ENCODE measurements at places on chromosomes 5 and 9.

DNA sequence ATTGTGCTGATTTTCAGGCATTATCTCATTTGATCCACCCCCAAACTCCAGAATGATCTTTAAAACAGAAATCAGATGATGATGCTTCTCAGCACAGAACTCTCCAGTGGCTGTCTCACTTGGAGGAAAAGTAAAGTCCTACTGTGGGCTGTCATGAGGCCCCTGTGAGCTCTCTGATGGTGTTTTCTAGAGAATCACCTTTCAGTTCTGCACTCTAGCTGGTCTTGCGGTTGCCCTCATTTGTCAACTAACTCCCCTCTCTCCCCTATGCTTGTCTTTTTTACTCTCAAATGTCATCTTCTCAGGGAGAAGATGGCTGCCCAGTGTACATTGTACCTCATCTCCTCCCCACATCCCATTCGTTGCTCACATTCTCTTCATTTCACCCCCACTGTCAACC lies 295.8 kb downstream of the MLLT3 start:
- DNase-seq, result no peak

DNA sequence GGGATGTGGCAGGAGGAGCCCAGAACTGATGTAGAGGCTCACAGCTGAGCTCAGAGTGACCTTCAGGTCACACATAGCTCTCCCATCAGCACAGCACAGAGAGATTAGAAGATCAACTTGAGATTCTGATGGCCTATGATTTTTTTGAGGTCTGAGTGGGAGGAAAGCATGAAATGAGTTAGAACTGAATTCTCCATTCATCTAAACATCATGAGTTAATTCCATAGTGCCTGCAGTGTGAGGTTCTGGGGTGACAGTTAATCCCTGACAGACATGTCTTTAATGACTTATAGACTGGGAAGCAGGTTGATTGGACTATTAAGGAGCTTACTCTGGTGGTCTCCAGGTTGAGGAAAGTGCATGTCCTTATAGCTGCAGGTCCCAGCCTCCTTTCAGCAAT lies 22.4 kb downstream of the SLC22A5 start:
- DNase-seq, result no peak

GRCh38 chr5:180595381-180596114 lies 4.2 kb upstream of the SCGB3A1 start:
- DNase-seq, result no peak

- no peak for DNase-seq
Observed at GRCh38 chr9:34985311-34985899, 4.1 kb upstream of the DNAJB5 start.

- no peak for DNase-seq
Observed at GRCh38 chr9:128916204-128916603, 4.6 kb upstream of the PHYHD1 start.

- DNase-seq, result no peak
Observed at GRCh38 chr9:138063033-138063432, 185.5 kb downstream of the CACNA1B start.

DNA sequence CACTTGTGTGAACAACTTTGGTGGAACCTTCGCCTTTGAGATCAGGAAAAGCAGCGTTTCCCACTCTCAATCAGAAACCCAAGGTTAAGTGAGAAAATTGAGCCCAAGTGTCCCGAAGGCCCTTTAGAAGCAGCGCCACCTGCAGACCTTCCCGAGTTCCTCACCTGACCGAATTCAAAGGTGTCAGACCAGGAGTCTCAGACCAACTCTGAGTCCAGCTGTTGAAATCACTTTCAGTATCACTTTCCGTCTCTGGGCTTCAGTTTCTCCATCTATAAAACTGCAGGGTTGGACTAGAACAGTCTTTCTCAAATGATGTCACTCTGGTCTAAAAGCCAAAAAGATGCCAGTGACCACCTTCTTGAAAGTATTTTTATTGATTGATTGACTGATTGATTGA lies 31.7 kb upstream of the GRHPR start:
- no peak for DNase-seq

DNA sequence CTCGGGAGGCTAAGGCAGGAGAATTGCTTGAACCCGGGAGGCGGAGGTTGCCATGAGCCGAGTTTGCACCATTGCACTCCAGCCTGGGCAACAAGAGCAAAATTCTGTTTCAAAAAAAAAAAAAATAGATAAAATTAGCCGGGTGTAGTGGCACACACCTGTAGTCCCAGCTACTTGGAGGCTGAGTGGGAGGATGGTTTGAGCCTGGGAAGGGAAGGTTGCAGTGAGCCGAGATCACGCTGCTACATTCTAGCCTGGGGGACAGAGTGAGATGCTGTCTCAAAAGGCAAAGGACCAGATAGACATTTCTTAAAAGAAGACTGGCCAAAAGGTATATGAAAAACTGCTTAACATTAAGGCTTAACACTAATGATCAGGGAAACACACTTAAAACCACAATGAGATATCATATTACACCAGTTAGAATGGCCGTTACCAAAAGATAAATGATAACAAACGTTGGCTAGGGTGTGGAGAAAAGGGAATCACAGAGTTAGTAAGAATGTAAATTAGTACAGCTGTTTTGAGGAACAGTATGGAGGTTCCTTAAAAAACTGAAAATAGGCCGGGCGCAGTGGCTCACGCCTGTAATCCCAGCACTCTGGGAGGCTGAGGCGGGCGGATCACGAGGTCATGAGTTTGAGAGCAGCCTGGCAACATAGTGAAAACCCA lies 10.1 kb upstream of the MARVELD2 start:
- DNase-seq, result no peak

GRCh38 chr5:145939540-145940065 lies 3.2 kb downstream of the SH3RF2 start:
- DNase-seq, result no peak

DNA sequence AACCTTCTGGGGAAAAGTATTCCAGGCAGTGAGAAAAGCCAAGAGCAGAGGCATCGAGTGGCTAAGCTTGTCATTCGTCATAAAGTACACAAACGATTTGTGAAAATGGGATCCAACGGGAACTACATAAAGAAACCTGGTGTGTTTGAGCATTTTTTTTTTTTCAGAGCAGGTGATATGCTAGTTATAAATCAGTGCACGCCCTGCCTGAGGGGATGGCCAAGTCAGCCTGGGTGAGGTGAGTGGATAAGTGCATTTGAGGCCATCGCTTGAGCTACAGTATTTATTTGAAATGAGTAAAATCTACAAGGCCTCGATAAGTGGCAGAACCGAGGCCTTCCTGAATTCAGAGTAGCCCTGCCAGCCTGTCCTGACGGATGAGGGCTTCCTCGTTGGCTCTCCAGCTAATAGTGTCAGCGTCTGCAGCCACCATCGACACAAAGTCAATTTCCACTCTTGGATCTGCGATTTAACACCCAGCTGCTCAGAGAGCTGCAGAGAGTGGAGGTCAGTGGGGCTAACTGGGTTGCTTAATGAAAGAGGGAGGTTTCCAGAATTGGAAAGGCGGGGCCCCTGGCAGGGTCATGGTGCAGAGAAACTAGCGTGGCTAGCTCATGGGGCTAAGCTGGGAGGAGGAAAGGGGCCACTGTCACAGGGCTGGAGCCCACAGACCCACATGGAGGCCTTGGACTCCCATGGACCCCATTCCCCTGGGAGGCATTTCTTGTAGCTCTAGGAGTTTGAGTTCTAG lies 27.3 kb downstream of the PPARGC1B start:
- no peak for DNase-seq

DNA sequence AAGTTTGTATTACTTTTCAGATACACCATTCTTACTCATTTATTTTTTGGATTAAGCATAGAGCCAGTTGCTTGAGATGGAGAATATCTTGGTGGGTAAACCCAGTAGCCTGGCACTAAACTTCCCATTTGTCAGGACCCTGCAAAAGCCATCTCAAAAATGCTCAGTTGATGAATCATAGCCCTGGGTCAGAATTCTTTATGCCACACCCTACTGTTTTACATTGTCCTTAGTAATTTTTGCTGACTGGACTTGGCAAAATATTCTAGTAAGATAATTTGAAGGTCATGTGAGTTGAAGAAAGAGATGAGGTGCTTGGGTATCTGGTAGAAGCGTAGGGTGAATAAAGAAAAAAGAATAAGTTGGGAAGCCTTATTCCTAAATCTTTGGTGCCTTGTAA lies 50.7 kb downstream of the C7 start:
- DNase-seq, result no peak

- no peak for DNase-seq
Observed at GRCh38 chr5:78726571-78726970, 78.0 kb upstream of the LHFPL2 start.

Data from nucleus accumbens (tissue), 56 donors.